ENCODE measurements at places on chromosomes 6 and 20.

DNA sequence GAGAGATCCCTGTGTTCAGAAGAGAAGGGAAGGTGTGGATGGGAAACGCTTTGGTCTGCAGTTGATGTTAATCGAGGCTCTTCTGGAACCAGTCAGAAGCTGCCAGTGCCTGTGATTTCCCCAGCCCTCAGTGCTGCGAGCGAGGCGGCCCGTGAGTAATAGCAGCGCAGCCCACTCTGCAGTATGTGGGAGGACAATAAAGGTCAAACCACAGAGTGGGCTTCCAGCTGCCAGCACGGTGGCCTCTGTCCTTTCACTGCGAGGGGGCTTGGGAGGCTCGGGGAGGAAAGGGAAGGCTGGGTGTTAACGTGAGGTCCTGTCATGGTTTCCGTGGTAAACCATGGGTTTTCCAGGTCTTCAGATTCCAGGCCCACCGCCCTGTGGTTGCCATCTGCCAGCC lies 32.3 kb upstream of the TAGAP start:
- DNase-seq: peak; percentile 73

- no peak for DNase-seq
These were observed 23.2 kb upstream of the FILIP1 start for GRCh38 chr6:75516757-75517156.

DNA sequence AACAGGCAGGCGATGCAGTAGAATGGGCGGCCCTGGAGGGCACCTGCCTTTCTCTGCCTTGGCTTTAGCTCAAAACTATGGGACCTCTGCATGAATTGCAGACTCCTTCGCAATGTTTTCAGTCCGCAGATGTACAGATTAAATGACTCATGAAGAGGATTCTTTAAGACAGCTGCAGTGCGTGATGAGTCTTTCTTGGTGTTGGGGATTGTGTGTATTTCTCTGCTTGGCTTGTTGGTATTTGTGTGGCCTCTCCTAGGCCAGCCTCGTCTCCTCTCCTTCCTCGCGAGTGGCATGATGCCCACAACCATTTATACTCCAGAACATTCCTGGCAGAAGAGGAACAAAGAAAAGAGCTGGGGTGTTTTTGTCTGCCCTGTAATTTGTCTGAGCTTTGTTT lies 110.6 kb downstream of the SYNDIG1 start:
- no peak for DNase-seq

DNA sequence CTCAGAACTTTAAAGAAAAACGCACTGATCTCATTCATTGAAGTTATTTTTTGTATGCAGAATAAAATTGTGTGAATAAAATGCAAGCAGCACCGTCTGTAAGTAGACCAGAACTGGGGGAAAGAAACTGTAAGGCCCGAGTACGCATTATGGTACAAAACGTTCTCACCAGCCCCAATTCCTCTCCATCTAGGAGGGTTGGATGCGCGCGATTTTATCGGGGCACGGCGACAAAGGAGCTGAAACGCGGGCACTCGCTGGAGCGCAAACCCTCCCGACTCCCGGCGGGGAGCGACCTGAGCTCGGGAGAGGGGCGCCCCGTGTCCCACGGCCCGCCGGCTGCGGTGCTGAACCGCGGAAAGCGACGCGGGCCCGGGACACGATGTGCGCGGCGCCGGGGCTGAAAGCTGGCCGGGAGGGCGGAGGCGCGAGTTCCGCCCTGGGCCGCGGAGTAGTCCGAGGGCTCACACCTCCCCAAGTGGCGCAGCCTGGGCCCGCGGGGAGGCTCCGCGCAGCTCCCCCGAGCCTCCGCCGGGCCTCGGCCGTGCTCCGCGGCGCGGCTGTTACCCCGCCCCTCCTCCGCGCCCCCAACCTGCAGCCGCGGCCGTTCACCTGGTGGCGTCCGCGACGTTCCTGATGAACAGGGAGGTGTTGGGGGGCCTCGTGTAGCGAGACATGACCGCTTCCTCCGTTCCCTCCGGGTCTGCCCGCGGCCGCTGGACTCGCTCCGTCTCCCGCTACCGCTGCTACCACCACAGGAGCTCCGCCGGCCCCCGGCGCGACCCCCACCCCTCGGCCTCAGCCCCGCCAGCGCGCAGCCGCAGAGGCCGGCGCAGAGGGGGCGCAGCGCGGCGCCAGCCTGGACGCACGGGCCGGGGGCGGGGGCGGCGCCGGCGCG lies at the start of gene SRSF12:
Gene SRSF12 (minus strand): TSS at position 861 of the 898 bp plus-strand sequence. CDS start 184 bp downstream, at position 677.
- DNase-seq: peak; percentile 51

GRCh38 chr20:366041-366718 lies 14.4 kb upstream of the TRIB3 start:
- no peak for DNase-seq

GRCh38 chr6:139973669-139974344 lies 599.4 kb upstream of the CITED2 start:
- DNase-seq: no peak

GRCh38 chr6:166237617-166238016 lies 70.0 kb upstream of the TBXT start:
- DNase-seq: no peak

DNA sequence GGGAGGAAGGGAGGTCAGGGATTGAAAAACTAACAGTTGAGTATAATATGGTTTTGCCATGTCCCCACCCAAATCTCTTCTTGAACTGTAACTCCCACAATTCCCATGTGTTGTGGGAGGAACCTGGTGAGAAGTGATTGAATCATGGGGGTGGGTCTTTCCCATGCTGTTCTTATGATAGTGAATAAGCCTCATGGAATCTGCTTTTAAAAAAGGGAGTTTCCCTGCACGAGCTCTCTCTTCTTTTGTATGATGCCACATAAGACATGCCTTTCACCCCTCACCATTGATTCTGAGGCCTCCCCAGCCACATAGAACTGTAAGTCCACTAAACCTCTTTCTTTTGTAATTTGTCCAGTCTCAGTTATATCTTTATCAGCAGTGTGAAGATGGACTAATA lies 833.4 kb upstream of the MAP3K7 start:
- no peak for DNase-seq

- no peak for DNase-seq
These were observed 259.3 kb upstream of the FAM83B start for GRCh38 chr6:54587277-54587676.

DNA sequence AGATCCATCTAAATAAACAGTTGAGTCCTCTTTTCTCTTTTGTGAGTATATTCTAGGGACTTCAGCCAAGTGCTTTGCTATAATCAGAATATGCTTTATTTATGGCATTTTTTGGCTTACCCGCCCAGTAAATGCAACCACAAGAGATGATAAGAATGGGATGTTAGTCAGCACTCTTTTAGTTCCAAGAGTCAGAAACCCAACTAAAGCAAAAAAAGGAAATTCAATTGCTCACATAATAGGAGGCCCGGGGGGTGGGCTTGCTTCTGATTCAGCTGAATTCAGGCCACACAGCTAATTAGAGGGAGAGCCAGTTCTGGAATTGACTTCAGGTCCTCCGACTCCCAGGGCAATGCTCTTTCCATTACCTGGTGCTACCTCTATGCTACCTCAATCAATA lies 250.6 kb downstream of the FARS2 start:
- no peak for DNase-seq

DNA sequence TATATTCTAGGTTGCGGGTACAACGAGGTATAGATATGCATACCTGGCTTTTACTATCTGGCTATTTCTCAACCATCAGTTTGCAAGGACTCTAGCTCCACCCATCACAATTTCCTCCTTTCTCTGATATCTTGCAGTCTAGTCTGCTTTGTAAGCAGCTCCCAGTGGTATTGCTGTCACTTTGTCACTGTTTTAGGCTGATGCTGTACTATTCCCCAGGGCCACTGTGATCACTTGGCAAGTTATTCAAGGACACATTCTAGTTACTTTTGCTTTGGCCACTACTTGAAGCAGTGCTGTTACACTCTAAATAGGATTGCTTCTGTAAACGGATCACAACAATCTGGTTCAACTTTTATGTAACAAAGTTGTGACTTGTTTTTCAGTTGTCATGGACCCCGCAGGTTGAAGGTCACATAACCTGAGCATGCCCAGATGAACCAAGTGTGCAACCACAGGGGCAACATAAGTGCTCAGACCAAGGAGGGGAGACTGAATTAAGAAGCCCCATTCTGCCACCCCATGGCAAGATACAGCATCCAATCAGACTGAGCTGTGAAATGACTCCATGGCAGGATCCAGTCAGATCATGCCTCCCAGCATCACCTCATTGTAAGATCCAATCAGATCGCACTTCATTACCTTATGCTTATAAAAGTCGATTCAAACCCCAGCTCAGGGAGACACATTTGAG lies 588.4 kb upstream of the CITED2 start:
- no peak for DNase-seq

DNA sequence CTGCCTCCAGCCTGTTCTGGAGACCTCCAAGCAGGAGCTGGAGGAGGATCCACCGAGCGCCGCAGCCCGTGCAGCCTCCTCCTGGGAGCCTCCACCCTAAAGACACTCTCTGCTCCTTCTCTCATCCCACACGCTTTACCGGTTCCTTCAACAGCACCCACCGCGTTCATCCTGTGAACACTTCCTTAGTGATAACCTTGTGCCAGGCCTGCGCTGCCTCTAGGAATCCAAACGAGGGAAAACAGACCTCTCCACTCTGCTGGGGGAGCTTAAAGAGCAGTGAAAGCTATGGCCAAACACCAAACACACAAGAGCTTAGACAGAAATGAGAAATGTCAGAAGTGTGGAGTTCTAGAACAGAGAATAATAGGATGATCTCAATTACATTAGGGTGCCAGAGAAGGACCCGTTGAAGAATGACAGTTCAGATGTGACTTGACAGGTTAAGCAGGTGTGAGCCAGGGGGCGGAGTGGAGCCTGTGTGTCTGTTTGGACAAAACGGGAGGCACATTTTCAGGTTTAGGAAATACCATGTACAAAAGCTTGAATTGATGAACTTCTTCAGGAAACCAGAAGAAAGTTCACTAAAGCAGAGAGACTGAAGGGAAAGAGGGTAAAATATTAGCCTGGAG lies 28.5 kb upstream of the HLA-DRB5 start:
- DNase-seq: no peak

DNA sequence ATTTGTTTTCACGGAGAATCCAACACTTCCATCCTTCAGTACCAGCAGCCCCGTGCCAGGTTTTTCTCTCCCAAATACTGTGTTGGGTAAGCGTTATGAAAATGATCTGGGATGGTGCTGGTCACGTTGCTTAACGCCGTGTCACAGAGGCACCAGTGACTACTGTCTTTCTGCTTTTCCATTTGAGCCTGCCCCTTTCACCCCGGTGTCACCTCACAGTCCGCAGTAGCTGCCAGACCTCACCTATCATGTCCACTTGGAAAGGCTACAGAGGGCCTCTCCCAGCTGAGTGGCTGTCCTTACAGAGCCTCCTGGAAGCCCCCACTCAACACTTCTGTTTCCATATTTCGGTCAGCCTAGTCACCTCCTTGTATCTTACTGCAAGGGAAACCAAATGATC lies 176.5 kb upstream of the ARID1B start:
- DNase-seq: no peak

GRCh38 chr6:46756469-46757213 lies 9.9 kb downstream of the ANKRD66 start:
- no peak for DNase-seq

DNA sequence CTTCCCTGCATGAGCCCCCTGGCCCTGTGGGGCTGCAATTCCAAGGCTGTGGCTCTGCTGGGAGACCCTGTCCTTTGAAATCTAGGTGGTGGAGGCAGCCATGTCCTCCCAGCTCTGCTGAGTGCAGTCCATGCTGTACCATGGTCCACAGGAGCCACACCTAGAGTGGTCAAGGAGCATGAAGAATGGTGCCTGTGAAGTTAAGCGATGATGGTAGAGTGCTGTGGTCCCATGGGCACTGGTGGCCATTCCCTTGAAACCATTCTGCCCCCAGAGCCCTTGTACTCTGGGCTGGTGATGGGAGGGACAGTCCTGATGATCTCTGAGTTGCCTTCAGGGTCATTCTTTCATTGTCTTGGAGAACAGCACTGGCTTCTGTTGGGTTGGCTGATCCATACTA lies 55.3 kb downstream of the EFCAB8 start:
- DNase-seq: no peak

DNA sequence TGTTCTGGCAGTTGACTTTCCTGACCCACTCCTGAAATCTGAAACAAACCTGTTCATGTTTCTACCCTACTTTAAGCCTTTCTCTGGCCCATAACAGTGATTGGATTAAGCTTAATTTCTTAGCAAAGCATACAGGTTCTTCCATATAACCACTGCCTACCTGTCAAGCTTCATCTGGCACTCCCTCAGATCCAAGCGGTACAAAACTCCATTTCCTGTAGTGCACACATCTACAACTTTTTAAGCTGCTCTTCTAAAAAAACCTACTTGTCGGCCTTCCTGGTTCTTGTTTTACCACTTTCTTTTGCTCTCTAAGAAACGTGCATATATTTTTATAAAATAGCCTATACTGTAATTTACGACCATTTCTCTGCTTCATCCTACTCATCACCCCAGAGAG lies 916 bp upstream of the PPP1R11 start:
- DNase-seq: no peak

GRCh38 chr6:10678456-10678855 lies 16.0 kb downstream of the C6orf52 start:
- DNase-seq: no peak

DNA sequence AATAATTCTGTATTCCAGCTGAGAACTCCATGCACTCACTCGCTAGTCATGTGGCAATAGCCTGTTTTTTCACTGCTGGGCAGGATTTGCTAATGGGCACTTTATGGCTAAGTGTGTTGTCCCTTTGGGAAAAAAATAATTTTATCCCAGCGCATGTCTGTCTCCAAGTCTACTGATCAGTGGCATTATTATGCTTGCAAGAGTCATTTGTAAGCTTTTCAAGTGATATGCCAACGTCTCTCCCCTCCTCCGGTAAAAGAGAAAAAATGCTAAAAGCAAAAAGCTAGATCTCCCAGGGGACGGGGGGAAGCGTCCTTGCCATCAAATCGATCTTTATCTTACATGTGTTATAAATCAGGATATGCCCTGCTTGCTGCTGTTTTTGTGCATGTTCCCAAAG lies 407.7 kb downstream of the CDH26 start:
- DNase-seq: no peak

DNA sequence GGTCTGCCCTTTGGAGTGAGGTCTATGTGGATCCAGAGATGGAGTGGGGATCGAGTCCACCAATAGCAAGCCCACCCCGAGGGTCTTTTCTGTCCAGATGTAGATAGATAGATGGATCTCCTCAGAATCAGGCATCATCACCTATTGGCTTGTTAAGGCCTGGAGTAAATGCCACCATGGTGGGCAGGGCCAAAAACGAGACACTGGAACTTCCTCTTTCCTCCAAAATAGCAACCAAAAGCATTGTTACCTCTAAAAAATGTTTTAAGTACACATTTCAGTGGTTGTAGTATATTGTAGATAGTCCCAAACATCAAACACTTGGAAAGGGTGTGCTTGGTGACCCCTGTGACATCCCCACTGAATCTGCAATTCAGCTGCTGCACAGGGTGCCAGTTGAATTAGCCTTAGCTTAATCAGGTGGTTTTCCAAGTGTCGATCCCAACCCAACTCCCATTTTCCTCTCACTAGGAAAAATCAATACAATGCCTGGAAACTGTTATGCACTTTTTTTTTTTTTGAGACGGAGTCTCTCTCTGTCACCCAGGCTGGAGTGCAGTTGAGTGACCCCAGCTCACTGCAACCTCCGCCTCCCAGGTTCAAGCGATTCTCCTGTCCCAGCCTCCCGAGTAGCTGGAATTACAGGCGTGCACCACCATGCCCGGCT lies 35.0 kb upstream of the NELFCD start:
- DNase-seq: no peak

Measured in activated T-cell treated with anti-CD3 and anti-CD28 coated beads, Interleukin-2, amount 50 U/mL, for 48 hours (primary cell).